Hematopoietic multipotent progenitor cell (in vitro differentiated cells): ENCODE measurements at places on chromosomes 5 and 9. TPM values are rescaled to one million over a fixed set of nuclear protein-coding genes. Genes with fewer than 3 reads are reported as not detected.

- peak; percentile 91 for DNase-seq
Measured at GRCh38 chr9:134276453-134277245, 49.6 kb upstream of the RXRA start.

Gene CENPP
- 3.0 TPM for total RNA-seq

DNA sequence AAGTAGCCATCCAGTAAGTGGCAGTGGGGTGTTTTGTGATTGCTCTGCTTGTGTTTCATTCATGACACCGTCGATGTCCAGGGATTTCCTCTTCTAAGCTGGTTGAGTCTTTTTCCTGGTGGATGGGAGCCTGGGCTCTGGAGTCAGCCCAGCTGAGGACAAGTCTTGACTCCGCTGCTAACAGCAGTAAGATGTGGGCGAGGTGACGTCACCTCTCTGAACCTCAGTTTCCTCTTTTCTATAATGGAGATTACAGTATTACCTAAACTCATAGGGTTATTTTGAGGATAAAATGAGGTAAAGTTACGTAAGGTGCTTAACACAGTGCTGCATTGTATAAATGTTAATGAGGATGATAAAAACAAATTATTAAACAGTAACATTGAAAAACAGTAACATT is 21.3 kb downstream of the FGF1 start:
- DNase-seq = no peak

GRCh38 chr9:12801663-12802062 is 26.8 kb downstream of the LURAP1L start:
- no peak for DNase-seq

DNA sequence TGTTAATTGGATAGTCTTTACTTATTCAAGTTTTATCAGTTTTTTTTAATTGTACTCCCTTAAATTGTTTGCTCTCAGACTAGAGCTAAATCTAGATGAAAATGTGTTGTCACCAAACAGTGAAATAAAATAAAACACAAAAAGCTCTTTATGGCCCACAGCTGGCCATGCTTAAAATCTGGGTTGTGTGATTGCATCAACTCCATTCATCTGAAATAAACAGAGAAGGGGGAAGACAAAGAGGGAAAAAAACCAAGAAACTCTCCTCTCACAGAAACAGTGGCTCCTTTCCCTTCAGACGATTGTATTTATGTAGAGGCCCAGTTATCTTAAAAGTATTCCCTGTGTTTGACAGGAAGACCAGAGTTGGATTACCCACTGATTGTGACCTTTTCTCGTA is 422.4 kb downstream of the IRX1 start:
- no peak for DNase-seq

Gene NUTM2G
- total RNA-seq = not detected

- no peak for DNase-seq
Measured at GRCh38 chr9:112121633-112122032, 53.5 kb downstream of the SUSD1 start.

DNA sequence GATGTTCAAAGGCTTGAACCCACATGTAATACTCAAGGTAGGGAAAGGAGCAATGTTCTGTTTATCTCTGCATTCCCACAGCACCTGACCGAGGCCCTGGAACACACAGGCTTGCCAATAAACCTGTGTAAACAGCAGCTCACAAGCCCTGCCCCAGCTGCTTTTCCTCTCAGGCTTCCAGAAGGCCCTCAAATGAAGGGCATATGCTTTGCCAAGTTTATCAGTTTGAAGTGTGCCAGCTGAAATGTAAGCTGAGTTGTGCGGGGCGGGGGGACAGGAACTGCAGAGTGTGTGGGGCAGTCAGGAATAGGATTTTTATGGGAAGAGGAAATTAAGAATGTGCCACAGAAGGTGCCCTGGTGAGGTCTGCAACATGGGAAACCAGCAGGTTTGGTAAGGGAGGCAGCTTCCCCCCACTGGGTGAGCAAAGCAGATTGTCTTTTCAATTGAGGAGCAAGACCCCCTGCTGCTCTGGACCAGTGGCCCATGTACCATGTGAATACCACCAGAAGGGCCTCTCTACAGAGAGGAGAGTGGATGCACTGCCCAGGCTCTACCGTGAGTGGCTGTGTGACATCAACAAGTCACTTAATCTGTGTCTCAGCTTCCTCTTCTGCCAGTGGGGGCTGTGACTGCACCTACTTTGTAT is 194.8 kb downstream of the SPOCK1 start:
- DNase-seq = no peak

Gene SPINK6
- total RNA-seq = not detected

GRCh38 chr5:12330993-12331588 is 426.8 kb upstream of the CTNND2 start:
- no peak for DNase-seq

Gene FBP1
- total RNA-seq = 0.54 TPM

Gene PAX5
- 3.0 TPM for total RNA-seq

Gene FIBCD1
- not detected for total RNA-seq

DNA sequence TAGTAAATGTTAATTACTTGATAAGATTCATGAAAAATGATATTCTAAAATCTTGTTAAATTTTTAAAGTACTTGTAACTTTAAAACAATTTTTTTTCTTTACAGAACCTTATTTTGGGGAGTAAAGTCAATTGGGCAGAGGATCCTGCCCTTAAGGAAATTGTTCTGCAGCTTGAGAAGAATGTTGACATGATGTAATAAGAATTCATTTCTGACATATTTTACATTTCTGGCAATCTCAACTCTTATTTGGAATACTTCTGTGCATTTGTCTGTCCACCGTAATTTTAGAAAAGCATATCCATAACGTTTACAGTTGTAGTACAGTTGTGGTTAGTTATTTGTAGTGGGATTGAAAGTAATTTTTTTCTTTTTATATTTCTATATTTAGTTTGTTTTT is 20.2 kb downstream of the CENPH start:
- no peak for DNase-seq

- peak; percentile 31 for DNase-seq
Measured at GRCh38 chr5:170266570-170267381, 30.8 kb downstream of the LCP2 start.

- no peak for DNase-seq
Measured at GRCh38 chr5:132254321-132254977, 3.0 kb upstream of the PDLIM4 start.

Gene FAM221B
- total RNA-seq = not detected

Gene BTNL9
- under 0.01 TPM for total RNA-seq

- DNase-seq = no peak
Measured at GRCh38 chr9:131307974-131308373, 18.5 kb downstream of the PLPP7 start.

DNA sequence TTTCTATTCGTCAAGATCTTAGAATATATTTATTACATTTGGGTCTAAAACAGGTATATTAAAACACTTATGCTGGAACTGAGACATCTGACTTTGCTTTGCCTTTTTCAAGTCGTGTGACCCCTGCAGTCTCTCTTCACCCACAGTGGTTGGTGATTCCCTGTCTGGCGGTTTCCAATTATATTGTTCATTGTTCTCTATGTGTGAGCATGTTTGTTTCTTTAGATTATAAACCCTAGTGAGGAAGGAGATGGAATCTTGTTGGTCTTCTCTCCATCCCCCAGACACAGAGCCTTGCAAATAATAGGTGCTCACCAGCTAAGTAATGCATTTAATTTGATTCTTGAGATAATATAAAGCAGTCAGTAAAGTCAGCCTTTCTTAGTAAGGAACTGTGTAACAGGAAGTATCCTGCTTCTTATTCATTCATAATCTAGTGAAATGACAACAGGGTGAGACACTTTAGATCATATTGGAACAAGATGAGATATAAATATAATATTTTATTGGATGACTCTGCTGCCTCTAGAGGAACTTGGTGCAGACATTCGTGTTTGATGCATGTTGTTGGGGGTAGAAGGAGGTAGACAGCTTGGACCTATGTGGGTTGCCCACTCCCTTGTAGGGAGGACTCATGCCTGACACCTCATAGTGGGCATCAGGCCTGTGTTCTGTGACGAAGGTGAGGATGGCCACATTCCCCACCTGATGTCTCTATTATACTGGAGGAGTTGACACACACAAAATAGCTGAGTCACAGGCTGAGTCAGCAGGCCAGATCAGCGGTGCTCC is 88.1 kb downstream of the FGF1 start:
- DNase-seq = peak; percentile 60

Gene LCN1
- not detected for total RNA-seq

Gene ENDOG
- total RNA-seq = 42.8 TPM

GRCh38 chr5:33973271-33973670 is 11.2 kb downstream of the SLC45A2 start:
- no peak for DNase-seq
